Umbilical cord (tissue), 2 donors: ENCODE measurements at places on chromosomes 12 and 14.
A peak's percentile ranks its signal among the peaks of the same experiment; 100 is the strongest.

DNA sequence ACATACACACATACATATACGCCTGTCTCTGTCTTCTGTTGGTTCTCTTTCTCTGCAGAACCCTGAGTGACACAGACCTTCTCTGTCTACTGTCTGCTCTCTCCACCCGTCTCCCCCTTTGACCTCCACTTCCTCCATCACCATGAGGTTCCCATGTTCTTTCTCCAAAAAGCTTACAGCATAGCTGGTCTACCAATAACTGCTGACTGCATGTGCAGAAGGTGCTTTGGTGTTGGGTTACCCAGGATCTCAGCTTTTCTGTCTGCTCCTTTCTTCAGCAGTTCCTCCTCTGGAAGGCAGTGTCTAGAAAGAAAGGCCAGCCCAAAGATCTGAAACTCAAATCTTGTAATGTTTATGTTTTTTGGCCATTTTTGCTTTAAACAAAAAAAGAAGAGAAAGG is 125.6 kb downstream of the SMOC1 start:
- no peak for DNase-seq

- DNase-seq: no peak
These were observed 43.2 kb downstream of the MGAT4C start for GRCh38 chr12:86213012-86213411.

- DNase-seq: no peak
These were observed 18.1 kb downstream of the BCL11B start for GRCh38 chr14:99253890-99254289.

- no peak for DNase-seq
These were observed 283.6 kb downstream of the PCNX1 start for GRCh38 chr14:71190770-71191374.

DNA sequence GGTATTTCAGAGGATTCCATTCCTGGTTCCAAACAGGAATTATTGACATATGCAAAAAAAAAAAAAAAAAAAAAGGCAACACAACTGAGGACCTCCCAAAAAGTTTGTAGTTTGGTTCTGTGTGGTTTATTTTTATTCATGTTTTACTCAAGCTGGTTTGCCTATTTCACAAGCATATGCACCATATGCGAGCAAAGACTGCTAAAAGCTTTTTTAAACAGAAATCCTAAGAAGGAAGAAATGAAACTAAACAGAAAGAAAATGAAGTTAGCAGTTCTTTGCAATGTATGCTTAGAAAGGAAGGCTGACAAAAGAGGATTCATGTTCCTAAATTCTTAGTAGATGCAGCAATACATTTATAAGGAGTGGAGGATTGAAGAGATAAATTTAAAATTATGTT is 487.6 kb upstream of the FLRT2 start:
- DNase-seq: no peak

DNA sequence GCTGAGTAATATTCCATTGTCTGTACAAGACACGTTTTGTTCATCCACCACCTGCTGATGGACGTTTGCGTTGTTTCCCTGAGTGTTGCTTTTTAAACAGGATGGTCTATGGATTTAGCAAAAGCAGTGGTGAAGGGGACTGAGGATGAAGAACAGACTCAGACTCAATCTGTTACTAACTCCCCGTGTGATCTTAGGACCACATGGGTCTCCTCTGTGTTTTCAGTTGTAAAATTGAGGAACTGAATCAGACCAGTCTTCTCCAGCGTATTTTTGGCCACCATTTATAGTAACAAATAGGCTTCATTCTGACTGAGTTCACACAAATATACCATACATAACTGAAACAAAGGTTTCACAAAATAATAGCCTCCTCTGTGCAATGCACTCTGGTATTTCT is 85.6 kb downstream of the FOXN3 start:
- no peak for DNase-seq

DNA sequence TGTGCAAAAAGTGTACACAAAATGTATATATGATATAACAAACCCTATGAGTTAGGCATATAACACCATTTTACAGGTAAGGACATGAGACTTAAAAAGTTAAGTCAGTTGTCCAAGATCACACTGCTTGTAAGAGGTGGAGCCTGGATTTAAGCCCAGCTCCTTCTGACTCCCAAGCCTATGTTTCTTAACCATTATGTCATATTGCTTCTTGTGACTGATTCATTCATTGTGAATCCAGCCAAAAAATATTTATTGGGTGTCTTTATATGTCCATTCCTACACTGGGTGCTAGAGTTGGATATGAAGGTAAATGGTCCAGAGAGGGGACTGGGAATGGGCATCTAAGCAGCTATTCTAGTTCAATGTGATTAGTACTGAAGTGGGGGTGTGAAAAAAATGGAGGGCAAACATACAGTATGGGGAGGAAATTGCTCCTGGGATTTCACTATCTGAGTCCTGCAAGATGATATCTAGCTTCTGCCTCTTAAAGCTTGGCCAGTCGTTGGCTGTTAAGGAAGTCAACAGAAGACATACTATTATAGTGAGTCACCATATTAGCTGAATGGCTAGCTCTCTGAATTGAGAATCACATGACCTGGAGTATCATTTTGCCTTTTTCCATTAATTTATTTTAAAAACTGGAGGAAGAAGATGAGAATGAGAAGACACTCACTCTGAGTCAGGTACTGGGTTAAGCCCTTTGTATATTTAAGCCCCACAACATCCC is 28.8 kb downstream of the PAX9 start:
- no peak for DNase-seq

DNA sequence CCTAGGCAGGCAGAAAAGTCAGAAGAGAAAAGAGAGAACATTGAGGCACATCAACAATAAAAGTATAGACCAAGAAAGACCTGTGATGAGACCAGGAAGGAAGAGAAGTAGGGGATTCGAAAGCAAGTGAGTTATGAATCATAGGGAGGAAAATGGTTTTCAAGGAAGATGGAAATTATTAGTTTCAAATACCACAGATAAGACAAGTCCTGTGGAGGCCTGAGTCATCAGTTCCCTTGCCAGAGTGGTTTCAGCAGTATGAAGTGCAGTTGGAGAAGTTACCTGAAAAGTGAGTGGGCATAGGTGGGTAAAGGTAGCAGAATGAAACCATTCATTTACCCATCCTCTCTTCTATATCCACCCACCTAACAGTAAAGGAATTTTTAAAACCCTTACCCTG is 25.2 kb upstream of the TSPAN8 start:
- peak; percentile 10 for DNase-seq

- no peak for DNase-seq
These were observed 213.1 kb downstream of the TMEM121 start for GRCh38 chr14:105739331-105740102.

DNA sequence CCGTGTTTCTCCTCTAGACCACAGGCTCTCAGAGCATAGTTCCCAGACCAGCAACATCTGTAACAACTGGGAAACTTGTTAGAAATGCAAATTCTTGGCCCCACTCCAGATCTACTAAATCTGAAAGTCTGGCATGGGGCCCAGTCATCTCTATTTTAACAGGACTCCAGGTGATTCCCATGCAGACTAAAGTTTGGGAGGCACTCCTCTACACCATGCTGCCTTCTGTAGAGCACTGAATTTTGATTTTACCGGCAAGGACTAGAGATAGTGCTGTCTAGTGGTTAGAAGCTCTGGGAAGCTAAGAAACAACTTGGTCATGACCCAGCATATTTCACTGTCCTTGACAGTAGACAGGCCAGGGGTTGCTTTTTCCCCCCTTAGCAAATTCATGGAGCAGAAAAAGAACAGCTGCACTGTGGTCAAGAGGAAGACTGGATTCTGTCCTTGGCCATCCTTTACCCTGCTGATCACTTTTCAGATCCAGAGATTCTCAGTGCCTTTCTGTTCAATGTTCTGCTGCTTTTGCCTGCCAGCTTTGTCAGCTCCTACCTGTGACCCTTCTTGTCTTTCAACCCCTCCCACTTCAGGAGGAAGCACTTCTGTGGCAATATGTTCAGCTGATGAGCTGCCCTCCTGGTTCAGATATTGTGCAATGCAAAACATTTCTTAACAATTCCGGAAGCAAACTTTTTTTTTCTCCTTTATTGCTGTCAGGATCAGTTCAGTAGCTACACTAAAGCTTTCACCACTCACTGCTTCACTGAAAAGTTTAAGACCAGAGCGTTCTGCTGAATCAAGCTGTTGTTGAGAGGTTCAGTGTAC is 133.8 kb upstream of the NUDT4 start:
- peak; percentile 82 for DNase-seq

- peak; percentile 58 for DNase-seq
These were observed 50.7 kb upstream of the MAP1LC3B2 start for GRCh38 chr12:116508145-116509121.

GRCh38 chr12:55651299-55651683 is 14.6 kb downstream of the OR10P1 start:
- DNase-seq: no peak

GRCh38 chr14:78182722-78183121 is 12.5 kb downstream of the NRXN3 start:
- no peak for DNase-seq

DNA sequence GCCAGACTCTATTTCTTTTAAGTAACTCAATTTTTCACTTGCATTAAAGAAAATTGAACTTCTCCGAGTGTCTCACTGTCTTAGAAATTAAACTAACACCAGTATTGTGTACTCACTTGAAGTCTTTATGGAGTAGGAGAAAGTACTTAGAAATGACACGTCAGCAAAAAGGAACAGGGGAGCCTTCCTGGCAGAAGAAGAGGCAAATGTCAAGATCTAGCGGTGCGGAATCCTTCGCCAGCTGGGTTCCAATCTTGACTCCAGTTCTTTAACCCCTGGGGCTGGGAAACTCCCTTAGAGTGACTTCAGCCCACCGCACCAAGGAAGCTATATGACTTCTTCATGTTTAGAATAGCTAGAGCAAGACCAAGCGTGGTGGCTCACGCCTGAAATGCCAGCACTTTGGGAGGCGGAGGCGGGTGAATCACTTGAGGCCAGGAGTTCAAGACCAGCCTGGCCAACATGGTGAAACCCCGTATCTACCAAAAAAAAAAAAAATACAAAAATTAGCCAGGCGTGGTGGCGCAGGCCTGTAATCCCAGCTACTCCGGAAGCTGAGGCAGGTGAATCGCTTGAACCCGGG is 34.4 kb downstream of the WBP11 start:
- DNase-seq: no peak

DNA sequence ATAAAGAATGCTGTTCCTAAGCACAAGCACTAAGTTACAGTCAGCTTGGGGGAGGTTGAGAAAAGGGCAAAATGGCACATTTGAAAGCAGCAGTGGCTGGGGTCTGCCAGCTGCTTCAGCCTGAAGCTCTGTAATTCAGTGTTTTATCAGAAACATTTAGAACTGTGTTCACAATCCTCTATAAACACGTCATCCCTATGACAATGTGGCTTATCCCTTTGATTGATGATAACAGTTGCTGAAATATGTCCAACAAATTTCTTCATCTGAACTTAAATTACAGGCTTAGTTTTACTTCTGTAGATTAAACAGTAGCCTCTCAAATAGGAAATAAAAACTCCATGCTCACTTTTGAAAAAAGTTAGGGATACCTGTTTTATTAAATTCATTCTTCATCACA is 108.8 kb downstream of the VEZT start:
- DNase-seq: peak; percentile 72

GRCh38 chr12:16330560-16330959 is 16.9 kb upstream of the MGST1 start:
- DNase-seq: no peak

DNA sequence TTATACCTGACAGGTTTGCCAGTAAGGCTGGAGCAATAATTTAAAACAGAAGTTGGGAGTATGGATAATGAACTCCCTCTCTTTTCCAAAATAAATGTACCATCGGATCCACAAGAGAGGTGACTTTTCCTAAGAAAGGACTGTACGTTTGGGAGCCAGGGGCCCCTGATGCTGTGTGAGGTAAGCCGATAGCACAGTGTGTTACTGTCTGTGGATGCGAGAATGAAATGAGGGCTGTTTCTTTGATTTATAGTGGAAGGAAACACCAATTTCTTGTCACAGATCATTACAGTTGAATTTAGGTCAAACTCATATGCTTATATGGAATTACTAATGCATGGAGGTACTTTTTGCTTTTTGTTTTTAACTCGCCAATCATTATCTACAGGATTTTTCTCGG is 147.7 kb downstream of the ZNF664 start:
- no peak for DNase-seq

- DNase-seq: no peak
These were observed 78.5 kb upstream of the ZFP36L1 start for GRCh38 chr14:68871392-68871791.

- no peak for DNase-seq
These were observed 211.1 kb upstream of the SFSWAP start for GRCh38 chr12:131499864-131500190.

- DNase-seq: no peak
These were observed 121.2 kb upstream of the GRIP1 start for GRCh38 chr12:66800046-66800445.

DNA sequence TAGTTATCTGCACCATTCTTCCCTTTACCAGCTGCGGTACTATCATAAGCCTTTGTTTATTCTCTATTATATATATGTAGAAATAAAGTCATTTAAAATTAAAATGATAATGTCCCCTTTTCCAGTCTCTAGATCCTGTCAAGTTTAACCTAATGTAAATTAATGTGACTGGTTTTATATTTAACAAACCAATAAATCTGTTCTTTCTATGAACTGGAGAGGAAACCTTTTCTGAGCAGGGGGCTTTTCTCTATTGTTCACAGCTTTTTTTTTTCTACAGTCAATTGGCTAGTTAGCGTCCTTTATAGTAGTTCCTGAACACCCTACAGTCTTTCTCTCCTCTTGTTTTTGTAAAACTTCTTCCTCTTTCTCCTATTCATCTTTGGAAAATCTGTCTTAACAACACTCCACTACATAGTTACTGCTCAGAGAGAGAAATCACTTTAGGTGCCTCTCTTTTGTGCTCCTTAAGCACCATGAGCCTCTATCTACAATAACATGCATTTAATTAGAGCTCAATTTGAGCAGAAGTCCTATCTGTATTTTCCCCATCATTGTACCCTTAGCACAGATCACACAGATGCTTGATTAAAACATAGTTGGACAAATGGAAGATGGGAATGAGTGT is 332.6 kb upstream of the SYT1 start:
- DNase-seq: no peak

DNA sequence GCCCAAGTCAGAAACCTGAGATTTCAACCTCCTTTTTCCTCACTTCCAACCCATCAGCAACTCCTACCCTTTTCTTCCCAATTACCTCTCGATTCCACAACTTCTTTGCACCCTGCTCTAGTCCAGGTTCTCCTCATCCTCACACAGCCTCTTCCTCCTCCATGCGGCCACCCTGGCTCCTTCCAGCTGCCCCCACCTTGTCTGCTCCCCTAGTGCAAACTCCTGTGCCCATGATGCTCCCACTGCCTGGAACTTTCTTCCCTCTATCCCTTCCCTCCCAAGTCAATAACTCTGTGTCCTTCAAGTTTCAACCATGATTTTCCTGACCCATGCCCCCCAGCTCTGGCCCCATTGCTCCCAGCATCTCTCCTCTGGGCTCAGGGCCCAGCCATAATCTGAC is 17.3 kb downstream of the SELPLG start:
- DNase-seq: no peak

DNA sequence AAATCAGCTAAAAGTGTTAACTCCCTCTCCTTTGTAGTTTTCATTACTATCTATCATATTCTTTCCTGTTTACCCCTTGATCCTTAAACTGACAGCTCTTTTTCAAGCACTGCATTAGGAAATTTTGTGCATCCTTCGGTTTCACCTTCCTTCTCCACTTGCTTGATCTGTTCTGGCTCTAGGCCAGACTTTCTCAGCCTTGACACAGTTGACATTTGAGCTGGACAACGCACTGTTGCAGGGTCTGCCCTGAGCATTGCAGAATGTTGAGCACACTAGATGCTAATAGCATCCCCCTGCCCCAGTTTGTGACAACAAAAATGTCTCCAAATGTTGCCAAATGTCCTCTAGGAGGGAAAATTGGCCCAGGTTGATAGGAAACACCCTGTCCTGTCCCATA is 75.4 kb upstream of the KCNJ8 start:
- DNase-seq: no peak

- no peak for DNase-seq
These were observed 34.4 kb upstream of the TMEM179 start for GRCh38 chr14:104638927-104639450.
